ENCODE measurements at places on chromosomes 12 and 14. TPM values are rescaled to one million over a fixed set of nuclear protein-coding genes. Genes with fewer than 3 reads are reported as not detected.

- H3K4me3 ChIP-seq = no peak overlapping the region
- H3K27ac ChIP-seq = no peak overlapping the region
- H3K36me3 ChIP-seq = peaks cover 51% of the 10 kb centered on the region
Observed at GRCh38 chr12:130803702-130804101, 35.3 kb downstream of the STX2 start.

- H3K4me1 ChIP-seq = peaks cover 22% of the 10 kb centered on the region
- no peaks in the 10 kb centered on the region for H3K27me3 ChIP-seq
- DNase-seq = peak; percentile 82
- no peak overlapping the region for H3K4me3 ChIP-seq
- no peaks in the 10 kb centered on the region for H3K36me3 ChIP-seq
Observed at GRCh38 chr14:102096569-102097188, 9.8 kb upstream of the HSP90AA1 start.

GRCh38 chr12:122888232-122888752 is 7.6 kb downstream of the VPS37B start:
- H3K27me3 ChIP-seq = peaks cover 8% of the 10 kb centered on the region
- H3K36me3 ChIP-seq = peaks cover 3% of the 10 kb centered on the region
- peak; percentile 67 for DNase-seq
- H3K4me1 ChIP-seq = peaks cover 77% of the 10 kb centered on the region
- peak overlapping the region; percentile 90 for H3K27ac ChIP-seq
- H3K4me3 ChIP-seq = peak overlapping the region; percentile 66

DNA sequence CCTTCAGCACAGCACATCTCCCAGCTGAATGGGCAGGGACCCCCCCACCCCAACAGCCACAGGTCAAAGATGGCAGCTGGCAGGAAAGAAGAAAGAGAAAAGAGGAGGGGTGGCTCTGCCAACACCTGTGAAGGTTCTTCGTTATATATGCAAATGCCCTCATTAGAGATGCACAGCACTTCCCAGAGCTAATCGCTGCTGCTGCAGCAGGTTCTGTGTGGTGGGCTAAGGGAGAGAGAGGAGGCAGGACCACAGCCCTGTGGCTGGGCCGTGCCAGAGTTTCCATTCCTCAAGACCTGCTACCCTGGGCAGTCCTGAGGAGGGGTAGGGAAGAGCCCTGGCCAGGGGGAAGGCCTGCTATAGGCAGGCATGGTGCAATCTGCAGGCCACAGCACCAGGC is 28.7 kb downstream of the SMUG1 start:
- DNase-seq = no peak
- no peaks in the 10 kb centered on the region for H3K36me3 ChIP-seq
- H3K4me1 ChIP-seq = no peaks in the 10 kb centered on the region
- peaks cover 32% of the 10 kb centered on the region for H3K27me3 ChIP-seq

The NYNRIN gene
- 0.07 TPM for total RNA-seq

- H3K27me3 ChIP-seq = no peaks in the 10 kb centered on the region
- no peak overlapping the region for H3K4me3 ChIP-seq
- DNase-seq = no peak
- H3K4me1 ChIP-seq = peaks cover 8% of the 10 kb centered on the region
- H3K36me3 ChIP-seq = no peaks in the 10 kb centered on the region
- H3K27ac ChIP-seq = no peak overlapping the region
Observed at GRCh38 chr14:56333359-56334292, 215.4 kb downstream of the PELI2 start.

DNA sequence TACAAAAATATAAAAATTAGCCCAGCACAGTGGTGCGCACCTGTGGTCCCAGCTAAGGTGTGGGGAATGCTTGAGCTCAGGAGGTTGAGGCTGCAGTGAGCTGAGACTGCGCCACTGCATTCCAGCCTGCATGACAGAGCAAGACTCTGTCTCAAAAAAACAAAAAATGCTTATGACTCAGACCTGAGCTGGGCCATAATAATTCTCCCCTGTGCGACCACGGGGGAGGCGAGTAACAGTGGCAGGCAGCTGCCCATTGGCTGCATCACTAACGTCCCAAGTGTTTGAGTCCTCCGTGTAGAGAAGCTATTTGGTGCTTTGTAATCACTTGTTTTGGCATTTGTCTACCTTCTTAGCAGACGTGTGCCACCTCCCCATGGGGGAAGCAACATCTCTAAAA is 24.9 kb downstream of the PSMC1 start:
- no peaks in the 10 kb centered on the region for H3K27me3 ChIP-seq
- DNase-seq = no peak
- peaks cover 14% of the 10 kb centered on the region for H3K36me3 ChIP-seq

- no peak overlapping the region for H3K27ac ChIP-seq
- H3K27me3 ChIP-seq = no peaks in the 10 kb centered on the region
- DNase-seq = no peak
- H3K36me3 ChIP-seq = no peaks in the 10 kb centered on the region
- H3K4me1 ChIP-seq = no peaks in the 10 kb centered on the region
- H3K4me3 ChIP-seq = no peak overlapping the region
Observed at GRCh38 chr14:56274556-56274955, 156.3 kb downstream of the PELI2 start.

DNA sequence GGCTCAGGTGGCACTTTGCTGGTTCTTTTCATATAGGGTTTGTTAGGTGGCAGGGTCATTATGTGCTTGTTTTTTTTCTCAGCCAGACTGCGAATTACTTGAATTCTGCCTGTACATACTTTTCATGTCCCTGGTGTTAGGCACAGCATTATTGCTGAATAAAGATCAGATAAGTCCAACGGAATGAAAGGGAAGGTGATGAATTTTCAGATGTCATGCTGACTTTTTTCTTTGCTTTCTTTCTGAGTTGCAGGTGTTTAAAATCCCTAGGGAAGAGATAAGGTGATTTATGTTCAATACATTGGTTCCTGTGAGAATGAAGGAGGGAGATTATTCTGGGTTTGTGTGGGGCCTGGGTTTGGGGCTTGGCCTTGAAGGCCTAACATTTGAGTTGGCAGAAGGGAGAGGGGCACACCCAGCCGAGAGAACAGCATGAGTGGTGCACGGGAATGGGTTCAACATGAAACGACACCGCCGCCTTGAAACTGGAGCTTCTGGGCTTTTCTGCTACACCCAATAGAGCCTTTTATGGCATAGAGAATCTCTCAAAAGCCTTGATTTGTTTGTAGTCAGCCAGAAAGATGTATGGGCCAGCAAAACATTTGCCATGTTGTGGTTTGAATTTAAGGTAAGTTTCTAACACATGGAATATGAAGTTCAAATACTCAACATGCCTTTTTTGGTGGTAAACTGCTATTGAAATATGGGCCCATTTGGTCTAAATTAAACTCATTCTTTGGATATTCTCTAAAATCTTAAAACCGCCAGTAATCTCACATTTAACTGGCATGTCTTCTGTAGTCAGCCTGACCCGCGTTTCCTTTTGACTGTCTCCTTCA is 477.0 kb downstream of the PCNX1 start:
- H3K27ac ChIP-seq = no peak overlapping the region
- H3K36me3 ChIP-seq = peaks cover 12% of the 10 kb centered on the region
- H3K27me3 ChIP-seq = no peaks in the 10 kb centered on the region
- no peak overlapping the region for H3K4me3 ChIP-seq
- DNase-seq = no peak

The CLEC4A gene
- total RNA-seq = not detected

GRCh38 chr12:62732861-62733427 is 202.0 kb downstream of the PPM1H start:
- H3K27me3 ChIP-seq = no peaks in the 10 kb centered on the region
- DNase-seq = peak; percentile 9
- no peak overlapping the region for H3K4me3 ChIP-seq
- H3K27ac ChIP-seq = no peak overlapping the region
- peaks cover 4% of the 10 kb centered on the region for H3K4me1 ChIP-seq
